Amygdala (tissue), 56 donors: ENCODE measurements at places on chromosomes 11 and 22.

- no peak for DNase-seq
Observed at GRCh38 chr11:65420506-65420905, 2.1 kb upstream of the NEAT1 start.

- DNase-seq = no peak
Observed at GRCh38 chr22:29205594-29206371, at the start of gene EMID1. EMID1 (plus strand) TSS chr22:29205896; CDS start chr22:29206039, 143 bp downstream.

DNA sequence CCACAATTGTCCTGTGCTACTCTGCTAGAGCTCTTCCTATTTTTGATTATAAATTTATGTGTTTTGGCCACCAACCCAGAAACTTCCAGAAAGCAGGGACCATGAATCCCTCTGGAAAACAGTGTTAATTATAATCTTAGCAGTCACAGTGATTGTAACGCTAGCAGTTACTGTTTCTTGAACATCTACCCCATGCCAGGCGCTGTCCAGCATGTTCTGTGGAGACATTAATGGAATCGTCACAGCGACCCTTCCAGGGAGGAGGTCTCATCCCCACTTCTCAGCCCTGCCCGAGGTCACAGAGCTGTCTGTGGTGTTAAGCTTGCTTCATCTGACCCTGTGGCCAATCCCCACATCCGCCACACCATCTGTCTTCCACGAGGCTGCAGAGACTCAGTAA is 13.9 kb upstream of the PNPLA5 start:
- DNase-seq = no peak

- DNase-seq = no peak
Observed at GRCh38 chr22:40919446-40919845, 31.7 kb upstream of the RBX1 start.

- DNase-seq = no peak
Observed at GRCh38 chr11:31414338-31414737, 44.7 kb downstream of the DNAJC24 start.

- peak; percentile 22 for DNase-seq
Observed at GRCh38 chr22:19679522-19680101, 34.7 kb upstream of the SEPTIN5 start.

DNA sequence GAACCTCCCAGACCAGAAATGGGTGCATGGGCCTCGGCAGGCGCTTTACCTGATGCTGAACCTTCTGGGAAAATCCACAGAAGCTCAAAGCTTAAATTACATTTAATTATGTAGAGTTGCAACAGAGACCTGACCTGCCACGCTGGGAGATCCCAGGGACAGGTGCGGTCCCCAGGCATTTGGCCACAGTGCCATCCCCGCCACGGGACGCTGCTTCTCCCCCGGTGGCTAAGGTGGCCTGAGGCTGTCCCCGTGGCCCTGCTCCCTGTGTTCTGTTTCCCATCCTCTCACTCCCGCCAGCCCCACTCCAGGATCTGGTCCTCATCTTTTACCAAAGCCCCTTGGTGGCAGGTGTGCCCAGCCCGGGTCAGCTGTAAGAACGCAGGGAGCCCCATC is 39.6 kb downstream of the GRAMD4 start:
- no peak for DNase-seq

DNA sequence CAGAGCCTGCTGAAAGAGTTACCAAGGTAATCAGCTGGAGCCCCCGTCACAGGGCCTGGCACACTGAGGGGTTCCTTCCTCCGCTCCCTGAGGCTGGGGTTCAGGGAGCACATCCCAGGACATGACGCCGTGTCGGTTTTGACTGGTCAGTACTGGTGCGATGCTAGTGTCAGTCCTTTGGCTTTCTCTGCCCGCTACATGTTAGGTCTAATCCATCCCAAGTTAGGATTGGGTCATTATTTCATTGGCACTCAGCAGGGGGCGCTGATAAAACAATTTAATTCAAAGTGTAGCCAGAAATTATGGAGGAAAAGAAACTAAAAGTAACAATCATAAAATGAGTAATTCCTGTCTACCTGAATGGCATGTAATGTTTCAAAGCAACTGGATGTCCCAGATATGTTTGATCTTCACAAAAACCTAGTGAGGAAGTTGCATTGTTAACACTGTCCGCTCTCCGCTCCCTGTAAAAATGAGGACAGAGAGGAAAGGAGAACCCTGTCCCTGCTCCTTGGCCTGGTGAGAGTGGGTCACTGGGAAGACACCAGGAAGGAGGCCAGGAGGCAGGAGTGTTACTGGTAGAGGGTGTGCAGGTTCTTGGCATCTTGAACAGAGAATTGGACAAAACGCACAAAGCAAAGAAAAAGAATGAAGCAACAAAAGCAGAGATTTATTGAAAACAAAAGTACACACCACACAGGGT is 27.1 kb downstream of the TSKU start:
- DNase-seq = no peak
